Mucosa of descending colon (tissue), 3 donors: ENCODE measurements at places on chromosomes 1 and 21.

DNA sequence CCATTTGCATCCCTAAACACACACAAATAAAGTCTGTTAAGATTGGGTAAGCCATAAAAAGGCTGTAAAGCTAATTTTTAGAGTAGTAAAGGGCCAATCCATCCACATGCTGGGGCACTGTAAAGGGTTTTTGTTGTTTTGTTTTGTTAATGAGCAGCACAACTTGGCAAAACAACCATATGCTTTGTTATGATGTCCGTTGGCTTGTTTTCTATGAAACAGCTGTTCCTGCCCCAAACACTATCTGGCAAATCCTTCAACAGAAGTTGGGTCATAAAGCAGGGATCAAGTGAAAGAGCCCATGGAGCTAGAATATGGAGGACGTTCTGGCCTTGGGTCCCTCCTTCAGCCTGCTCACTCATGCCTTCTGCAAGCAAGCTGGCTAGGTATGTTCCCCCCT lies 183.6 kb downstream of the APP start:
- no peak for DNase-seq

GRCh38 chr1:172970186-172970585 lies 80.6 kb downstream of the TNFSF18 start:
- DNase-seq, result no peak

- DNase-seq, result no peak
Observed at GRCh38 chr1:22071511-22071910, 19.0 kb downstream of the CDC42 start.

DNA sequence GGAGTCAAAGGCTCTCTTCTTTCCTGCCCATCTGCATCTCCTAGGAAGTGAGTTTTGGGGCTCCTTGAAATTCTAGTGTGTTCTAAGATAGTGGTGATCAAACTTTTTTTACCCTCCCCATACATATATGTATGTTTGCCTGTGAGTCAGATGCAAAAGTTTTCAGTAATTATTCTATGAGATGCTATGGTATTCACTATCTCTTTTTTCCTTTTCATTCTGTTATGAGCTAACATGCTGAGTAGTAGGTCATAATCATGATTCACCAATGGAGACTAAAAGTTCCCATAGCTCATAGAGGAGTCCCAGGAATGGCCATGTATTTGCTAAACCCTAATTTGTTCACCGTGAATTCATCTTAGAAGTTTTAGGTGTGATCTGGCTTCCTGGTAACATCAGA lies 135.6 kb downstream of the GPR52 start:
- no peak for DNase-seq

- no peak for DNase-seq
Observed at GRCh38 chr1:6163191-6163972, 16.7 kb downstream of the CHD5 start.

DNA sequence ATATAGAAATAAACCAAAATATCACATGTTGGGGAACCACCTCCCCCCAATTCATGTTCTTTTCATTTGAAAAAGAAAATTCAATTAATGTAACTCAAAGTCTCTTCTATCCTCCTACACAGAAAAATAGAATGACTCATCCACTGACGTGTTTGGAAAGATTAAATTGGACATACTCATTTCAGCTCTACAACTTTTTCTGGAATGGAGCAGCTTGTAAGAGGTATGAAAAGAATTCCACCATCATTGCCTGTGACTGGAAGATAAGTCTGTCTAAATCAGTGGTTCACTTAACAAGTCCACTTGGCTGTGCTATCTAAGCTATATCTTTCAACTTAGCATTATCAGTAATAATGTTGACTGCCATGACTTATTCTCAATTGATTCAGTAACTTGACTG lies 702.3 kb downstream of the BRINP3 start:
- DNase-seq, result no peak

- no peak for DNase-seq
Observed at GRCh38 chr1:40266786-40267535, 8.9 kb downstream of the ZMPSTE24 start.

DNA sequence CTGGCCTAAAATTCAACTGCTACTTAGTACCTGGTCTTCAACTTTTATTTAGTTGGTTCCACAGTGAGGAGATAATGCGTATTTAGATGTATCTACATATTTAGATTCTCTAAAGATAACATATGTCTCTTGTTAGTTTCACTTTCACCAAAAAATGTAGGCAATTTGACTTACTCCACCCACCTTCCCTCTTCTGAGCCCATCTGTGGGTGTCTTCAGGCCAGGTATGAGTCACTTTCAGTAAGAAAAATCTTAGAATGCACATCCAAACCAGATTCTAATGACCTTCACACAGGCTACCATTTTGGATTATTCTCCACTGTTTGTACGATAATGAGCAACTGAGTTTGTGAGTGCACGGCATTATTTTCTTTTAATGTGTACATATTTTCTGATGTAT lies 501.7 kb downstream of the NEGR1 start:
- no peak for DNase-seq

GRCh38 chr21:45718413-45718812 lies 74.9 kb downstream of the PCBP3 start:
- no peak for DNase-seq

DNA sequence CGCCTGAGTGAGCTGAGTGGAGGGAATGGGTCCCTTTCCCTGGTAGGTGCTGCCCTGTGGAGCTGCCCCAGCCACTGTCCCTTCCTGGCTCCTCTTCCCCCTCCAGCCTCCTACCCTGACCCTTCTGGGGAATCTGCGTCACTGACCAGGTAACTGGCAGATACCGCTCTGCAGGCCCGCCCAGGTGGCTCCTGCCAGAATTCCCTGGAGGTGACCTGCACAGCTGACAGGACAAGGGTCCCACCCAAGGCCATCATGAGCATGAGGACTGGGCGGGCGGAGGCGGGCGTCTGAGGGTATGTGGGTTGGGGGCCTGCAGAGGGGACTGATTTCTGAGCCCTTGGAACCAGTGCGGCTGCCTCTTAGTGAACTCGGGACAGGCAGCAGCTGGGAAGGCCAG lies 32.5 kb downstream of the DHRS3 start:
- DNase-seq, result no peak

DNA sequence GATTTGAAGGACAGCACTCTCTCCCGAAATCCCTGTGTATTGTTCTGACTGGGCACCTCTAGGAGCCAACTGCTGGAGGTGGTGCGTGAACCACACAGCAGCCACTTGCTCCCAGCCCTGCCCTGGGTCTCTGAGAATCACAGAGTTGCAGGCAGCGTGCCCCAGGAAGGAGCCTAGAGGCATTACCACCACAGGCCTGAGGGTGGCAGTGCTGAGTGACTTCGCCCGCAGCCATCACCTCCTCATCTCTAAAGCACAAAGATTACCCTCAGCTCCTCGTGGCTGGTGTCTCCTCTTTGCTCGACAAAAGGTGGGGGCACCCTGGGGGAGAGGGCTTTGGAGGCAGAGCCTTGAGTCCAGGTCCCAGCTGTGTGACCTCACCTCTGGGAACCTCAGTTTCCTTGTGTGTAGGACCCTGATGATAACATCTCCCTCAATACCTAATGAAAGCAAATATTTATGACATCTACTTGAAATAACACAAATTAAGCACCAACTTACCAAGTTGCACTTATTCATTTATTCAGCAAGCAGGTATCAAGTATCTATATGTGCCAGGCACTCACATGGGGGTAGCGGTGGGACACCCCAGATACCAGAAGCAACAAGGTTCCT lies 86.3 kb downstream of the VWA5B1 start:
- peak; percentile 77 for DNase-seq

GRCh38 chr1:247467129-247467528 lies 9.2 kb upstream of the OR2B11 start:
- no peak for DNase-seq

DNA sequence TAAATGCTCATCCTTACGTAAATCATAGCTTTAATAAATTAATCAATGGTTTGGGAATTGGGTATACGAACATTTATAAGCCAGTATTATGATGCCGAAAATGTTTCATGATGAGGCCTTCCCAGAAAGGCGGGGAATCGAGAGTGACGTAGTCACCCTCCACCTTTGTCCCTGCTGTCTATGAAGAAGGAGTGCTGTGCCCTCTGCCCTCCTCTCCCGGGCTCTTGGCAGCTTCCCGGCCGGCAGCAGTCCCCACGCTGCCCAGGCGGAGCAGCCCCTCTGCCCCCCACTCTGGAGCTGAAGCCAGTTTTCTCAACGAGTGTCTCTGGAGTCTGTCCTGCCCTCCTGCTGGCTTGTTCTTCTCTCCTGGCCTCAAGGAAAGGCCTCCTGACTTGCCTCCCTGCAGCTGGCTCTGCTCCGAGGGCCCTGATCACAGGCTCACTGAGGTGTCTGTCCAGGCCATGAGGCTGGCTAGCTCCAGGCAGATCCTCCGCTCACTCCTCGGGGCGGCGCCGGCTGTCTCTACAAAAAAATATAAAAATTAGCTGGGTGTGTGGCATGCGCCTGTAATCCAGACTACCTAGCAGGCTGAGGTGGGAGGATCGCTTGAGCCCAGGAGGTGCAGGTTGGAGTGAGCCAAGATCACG lies 150.7 kb upstream of the COL6A1 start:
- DNase-seq, result peak; percentile 27

GRCh38 chr1:153728305-153729066 lies 636 bp downstream of the INTS3 start:
- DNase-seq, result peak; percentile 40

DNA sequence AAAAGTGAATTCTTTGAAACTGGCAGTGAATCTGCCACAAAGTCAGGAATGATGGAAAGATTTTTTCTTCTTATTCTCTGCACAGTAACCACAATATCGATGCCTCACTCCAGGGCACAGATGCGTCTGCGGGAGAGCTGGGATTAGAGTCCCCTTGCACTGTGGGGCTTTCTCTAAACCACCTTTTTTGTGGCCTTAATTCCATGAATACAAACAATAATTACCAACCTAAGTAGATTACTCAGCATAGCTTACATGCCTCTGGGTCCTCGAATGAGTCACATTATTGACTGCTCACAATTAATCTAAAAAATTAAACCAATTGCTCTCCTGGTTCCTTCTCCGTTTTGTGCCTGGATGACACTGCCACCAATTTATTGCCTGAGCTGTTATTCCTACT lies 125.8 kb downstream of the KAZN start:
- no peak for DNase-seq

DNA sequence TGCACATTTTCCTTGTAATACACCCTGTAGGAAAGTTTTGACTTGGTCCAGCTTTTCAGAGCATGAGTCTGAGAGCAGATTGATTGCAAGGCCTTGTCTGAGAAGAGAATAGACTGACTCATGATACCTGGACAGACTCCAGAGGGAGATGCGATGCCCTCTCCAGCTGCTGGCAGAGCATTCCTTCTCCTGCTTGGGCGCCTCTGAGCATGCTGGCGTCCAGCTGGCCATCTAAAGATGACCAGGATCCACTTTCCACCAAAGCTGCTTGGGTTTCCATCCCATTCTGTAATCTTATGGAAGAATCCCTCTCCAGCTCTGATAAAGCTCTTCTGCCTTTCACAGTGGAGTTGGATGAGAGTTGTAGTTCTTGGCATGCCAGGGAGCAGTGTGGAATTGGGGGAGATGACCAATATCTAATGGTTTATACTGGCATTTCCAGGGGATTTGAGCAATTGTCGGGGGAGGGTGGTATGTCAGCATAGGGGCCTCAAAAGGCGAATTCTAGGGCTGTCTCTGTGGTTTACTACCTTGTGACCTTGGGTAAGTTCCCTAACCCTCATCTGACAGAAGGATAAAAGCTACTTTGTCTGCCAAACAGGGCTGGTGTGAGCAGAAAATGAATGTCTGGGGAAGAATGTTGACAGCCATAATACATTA lies 19.5 kb downstream of the SZRD1 start:
- DNase-seq, result no peak

- DNase-seq, result no peak
Observed at GRCh38 chr1:185050823-185051451, 5.6 kb downstream of the RNF2 start.

GRCh38 chr1:224751624-224752311 lies 135.7 kb downstream of the CNIH3 start:
- no peak for DNase-seq

- no peak for DNase-seq
Observed at GRCh38 chr1:118744420-118744819, 243.7 kb downstream of the TBX15 start.

DNA sequence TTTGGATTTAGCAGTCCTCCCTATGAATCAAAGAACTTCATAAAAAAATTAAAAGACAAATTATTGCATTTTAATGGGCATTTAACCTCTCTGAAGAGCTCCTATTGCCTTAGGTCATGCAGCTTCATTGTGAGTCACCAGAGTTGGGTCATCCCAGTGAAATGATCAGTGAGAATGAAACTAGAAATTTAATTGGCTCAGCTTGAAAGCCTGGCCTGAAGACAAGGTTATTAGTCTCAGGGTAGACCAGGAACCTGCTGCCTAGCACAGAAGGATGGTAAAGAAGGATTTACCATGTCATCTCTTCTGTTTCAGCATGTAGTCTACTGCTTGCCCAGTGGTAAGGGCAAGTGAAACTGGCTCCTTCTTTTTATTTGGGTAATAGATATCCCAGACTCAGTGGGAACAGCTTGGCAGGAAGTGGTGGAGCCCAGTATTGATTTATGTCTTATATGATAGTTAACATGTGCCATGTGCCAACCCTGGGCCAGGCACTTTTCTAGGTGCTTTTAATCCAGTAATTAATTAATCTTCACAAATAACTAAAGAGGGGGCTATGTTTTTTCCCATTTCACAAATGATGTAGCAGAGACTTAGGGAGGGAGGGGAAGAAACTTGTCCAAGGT lies 23.6 kb downstream of the LAMC2 start:
- no peak for DNase-seq

DNA sequence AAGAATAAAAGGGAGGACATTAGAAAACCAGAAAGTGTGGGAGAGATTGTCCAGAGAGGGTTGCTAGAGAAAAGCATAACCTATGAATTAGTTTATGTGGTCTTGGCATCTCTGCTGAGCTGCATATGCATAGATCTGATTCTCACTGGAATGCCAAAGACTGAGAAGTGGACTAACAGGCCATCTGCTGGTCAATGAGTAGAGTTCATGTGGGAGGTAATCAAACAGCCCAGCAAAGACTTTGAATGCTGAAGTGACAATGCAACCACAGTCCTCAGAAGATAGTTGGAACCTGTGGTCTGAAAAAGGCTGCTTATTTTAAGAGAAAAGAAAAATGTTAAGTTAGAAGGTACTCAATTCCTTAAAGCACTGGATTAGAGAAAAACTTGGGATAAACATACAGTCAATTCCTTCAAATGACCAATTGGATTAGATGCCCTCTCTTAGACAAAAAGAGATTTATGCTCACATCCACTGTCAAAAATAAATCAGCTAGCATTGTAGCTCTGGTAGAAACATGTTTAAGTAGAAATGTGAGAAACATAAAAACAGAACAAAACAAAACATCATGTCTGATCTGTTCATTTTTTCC lies 382.8 kb downstream of the AMY1C start:
- DNase-seq, result no peak

GRCh38 chr1:22292011-22292788 lies 149.3 kb upstream of the WNT4 start:
- DNase-seq, result no peak

- no peak for DNase-seq
Observed at GRCh38 chr1:38392861-38393260, 346.3 kb upstream of the POU3F1 start.

GRCh38 chr1:11132563-11133293 lies 33.1 kb upstream of the EXOSC10 start:
- DNase-seq, result no peak
